ENCODE measurements at places on chromosomes 5 and 9.

DNA sequence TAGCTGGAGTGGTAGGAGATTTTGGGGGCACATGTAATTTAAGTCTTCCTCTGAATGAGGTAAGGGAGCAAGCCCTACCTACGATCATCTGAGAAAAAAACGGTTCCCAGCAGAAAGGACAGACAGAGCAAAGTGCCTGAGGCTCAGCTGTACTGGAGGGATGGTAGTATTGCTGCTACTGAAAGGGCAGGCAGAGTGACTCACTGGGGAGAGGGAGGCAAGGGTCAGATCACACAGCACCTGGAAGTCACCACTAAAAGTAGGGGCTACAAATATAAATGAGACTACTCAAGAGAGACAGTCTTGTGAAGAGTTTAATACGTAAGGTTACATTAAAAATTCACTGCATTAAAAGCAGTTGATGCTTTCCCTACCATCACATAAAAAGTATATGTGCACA, 75.9 kb downstream of the NFIB start:
- peak; percentile 9 for DNase-seq

DNA sequence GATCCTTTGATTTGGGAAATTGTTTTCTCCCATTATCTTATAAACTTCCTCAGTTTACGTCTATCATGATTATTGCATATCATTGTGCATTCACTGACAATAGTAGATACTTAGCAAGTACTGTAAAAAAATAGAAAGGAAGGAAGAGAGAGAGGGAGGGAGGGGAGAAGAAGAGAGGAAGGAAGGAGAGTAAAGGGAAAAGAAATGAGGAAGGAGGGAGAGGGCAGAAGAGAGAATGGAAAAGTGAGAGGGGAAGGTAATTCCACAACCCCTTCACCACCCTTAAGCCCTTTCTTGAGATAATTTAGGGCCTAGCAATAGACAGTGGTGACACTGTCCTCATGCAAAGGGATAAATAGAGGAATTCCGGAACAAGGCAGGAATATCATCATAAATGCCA, 64.4 kb downstream of the NFIB start:
- no peak for DNase-seq

GRCh38 chr9:87867391-87867790, 15.3 kb upstream of the SPATA31E1 start:
- DNase-seq = no peak

DNA sequence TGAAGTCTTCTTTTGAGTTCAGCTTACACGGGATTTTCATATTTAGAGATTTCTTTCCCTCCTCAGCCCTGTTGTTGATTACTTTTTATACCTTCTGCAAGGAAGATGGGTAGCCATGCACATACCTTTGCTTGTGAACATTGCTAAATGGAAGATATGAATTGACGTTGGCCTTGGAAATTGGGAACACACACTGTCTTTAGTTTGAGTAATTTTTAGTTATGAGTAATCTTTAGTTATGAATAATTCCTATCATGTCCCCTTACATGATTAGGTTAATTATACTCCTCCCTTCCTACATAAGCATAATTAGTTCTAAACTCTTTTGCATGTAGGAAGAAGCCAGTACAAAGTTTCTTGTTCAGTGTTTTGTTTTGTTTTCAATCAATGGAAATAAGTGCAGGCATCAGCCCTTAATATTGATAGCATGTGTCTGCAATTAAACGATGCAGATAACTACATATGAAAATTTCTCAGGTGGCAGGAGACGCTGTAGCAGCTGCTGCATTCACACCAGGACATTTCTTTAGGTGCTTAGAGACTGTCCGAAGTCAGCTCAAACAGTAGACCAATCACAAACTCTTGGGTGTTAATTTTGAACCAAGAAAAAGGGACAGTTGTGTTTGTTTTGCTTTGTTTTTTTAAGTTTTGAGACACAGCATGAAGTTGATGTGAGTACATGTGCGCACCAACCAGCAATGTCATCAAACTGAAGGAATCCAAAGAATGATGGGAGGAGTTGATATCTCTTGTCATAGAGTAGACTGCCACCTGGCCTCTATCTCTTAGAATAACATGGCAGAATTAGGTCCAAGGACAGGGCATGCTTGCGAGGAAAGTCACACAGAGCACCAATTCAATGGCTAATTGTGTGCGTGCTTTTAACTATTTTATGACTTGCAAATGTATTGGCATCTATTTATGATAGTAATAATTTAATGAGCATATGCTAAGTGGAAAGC, 51.4 kb downstream of the SMARCA2 start:
- no peak for DNase-seq

DNA sequence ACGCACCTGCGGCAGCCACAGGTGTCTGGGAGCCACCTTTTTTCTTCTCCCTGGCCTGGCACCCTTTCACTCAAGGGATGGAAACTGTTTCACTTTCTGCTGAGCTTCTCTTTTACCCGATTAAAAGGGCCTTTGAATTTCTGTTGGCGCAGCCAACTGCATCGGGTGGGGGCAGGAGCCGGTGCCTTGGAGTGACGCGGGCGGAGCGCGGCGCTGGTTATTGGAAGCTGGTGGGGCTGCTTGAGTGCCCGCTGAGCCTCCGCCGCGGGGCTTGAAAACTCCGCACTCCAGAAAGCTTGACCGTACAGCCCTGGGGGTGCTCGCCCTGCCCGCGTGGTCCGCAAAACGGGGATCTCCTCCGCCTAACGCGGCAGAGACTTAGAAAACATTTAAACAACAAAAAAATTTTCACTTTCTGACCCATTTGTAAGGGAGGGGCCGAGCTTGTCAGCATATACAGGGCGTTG, 52.0 kb upstream of the TJP2 start:
- no peak for DNase-seq

DNA sequence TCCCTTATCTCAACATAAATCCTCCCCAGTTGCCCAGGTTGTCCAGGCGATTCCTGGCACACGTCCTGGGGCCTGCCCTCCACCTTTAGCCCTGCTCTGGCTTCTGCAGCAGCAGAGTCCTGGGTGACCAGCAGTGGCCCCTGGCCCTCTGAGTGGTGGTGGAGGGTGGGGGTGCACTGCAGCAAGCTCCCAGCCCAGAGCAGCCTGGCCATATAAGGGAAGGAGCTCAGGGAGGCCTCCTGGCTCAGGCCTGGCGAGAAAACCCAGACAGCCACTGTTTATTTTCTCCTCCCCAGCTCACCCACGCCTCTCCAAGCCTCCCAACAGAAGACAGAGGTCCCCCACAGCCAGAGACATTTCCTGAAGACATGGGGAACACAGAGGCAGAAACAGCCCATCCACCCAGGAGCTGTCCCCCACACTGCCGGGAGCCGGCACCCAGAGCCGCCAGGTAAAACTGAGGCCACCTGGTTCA, 44.7 kb upstream of the IL17B start:
- no peak for DNase-seq

- DNase-seq = no peak
Observed at GRCh38 chr9:18260521-18260920, 213.4 kb upstream of the ADAMTSL1 start.

GRCh38 chr5:34003941-34004340, 3.9 kb downstream of the AMACR start:
- no peak for DNase-seq

DNA sequence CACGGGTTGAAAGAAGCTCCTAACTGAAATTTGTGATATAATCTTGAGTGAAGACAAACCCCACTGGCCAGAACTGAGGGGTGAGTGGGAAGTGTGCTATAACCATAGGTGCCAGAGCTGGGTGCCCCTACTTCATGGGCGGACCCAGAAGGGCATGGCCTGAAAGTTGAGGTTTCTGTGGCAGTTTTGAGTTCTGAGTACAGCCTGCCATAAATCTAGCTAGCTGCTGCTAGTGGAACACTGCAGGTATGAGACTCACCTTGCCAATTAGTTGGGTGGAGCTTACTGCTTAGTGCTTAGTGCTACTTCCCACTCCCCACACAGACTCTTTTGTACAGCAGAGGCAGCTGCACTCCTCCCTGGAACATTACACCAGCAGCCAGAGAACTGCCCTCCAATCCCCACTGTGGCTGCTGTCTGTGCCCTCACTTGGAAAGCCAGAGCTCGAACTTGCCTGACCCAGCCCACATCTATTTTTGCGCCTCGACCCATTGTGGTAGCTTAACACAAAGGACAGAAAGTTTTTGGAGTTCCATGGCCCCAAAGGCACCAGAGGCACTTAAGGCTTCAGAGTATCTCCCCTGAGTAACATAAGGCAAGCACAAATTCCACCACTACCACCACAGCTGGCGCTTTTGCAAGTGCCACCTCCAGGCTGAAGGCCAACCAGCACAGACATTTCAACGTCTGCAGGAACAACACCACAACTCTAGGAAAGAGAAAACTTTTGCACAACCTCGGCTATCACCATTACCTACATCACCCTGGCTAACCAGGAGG, 27.1 kb upstream of the PTGER4 start:
- no peak for DNase-seq

GRCh38 chr9:110891760-110892159, 146.5 kb downstream of the LPAR1 start:
- DNase-seq = no peak
